Caudate nucleus (tissue), 63 donors: ENCODE measurements at places on chromosomes 5 and 9.

GRCh38 chr5:170504616-170505266 is 921 bp downstream of the KCNIP1 start:
- DNase-seq = no peak

DNA sequence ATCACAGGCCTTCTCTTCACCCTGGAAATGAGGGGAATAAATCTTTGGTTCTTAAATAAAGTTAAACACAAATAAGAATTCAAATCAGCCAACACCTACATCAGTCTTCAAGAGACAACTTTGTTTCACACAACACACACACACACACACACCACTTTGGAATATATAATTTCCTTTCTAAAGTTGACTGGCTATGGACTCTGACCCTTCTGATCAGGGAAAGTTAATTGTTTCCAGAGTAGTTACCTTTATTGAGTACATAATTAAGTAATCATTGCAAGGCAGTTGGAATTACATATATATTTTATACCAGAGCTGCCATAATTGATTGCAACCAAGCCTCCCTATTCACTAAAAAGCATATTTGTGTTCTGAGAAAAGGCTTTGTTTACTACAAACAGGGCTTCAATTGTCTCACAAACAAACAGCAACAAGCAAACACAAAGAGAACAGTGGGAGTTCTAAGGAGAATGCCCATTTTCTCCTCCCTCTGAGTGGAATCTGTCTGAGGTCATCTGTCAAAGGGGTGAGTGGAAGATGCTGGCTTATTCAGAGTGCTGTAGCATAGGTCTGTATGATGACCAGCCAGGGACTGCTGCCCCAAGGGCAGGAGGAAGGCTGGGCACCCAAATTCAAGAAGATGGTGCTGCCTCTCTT is 136.6 kb downstream of the SEMA6A start:
- peak; percentile 17 for DNase-seq

- DNase-seq = no peak
Measured at GRCh38 chr9:136482046-136482792, 621 bp downstream of the SEC16A start.

DNA sequence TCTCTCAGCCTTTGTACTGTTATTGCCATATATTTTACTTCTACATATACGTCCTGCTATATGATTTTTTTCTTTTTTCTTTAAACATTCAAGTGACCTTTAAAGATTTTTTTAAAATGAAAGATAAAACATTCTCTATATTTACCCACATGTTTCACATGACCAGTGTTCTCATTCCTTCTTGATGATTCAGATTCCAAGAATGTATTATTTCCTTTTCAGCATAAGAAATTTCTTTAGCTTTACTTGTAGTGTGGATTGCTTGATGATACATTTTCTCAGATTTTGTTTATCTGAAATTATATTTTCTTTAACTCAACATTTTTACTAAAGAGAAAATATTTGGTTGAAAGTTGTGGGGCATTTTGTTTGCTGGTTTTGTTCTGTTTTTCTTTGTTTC is 792.1 kb downstream of the BRINP1 start:
- DNase-seq = no peak

GRCh38 chr5:1729641-1730486 is 69.8 kb downstream of the MRPL36 start:
- DNase-seq = no peak

GRCh38 chr9:71819115-71819739 is 50.9 kb upstream of the CEMIP2 start:
- no peak for DNase-seq

- DNase-seq = no peak
Measured at GRCh38 chr9:91130796-91131318, 230.9 kb downstream of the AUH start.

GRCh38 chr5:164636456-164636855 is 1131.0 kb downstream of the MAT2B start:
- DNase-seq = no peak

- no peak for DNase-seq
Measured at GRCh38 chr9:91536211-91536691, 112.6 kb upstream of the NFIL3 start.

GRCh38 chr9:83957248-83957513 is 22.8 kb downstream of the HNRNPK start:
- DNase-seq = no peak

DNA sequence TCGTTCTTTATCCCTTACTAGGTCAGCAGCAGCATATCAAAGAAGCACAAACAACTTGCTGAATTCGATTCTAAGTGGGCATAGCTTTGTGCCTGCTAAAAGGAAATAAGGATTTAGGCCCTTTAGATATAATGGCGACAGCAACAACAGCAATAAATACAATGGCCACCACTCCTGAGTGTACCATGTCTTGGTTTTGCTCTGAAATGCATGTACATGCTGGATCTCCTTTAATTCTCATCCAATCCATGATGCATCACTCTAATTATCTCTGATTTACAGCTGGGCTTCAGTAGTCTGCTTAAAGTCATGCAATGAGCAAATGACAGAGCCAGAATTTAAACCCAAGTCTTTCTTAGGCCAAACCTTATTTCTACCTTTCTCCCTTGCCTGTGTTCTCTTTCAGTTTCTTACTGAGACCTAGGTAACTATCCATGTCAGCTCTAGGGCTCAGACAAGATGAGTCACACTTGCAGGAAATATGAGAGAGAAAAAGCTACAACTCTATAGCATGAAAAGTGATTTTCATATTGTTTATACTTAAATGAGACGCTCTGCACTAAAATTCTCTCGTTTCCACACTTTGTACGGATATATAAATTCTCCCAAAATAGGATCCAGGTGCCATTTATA is 111.8 kb downstream of the HMHB1 start:
- no peak for DNase-seq

DNA sequence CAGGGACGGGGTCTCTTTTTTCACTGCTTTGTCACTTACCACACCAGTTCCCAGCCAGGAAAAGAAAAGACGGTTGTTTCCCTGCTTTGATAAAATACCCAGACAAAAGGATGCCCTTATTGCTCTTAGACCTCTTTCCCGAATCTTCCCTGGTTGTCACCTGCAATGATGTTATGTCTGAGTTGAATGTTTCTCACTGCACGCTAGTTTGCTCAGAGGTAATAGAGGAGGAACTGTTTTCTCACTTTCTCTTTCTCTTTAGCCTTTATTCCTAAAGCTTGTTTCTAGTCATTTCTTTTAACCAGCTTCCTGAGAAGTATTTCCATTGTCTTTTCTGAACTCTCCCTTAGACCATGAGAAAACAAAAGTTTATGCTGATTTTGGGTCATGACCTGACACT is 32.9 kb downstream of the ACER2 start:
- DNase-seq = no peak
